ENCODE measurements at places on chromosomes 1 and 21.

DNA sequence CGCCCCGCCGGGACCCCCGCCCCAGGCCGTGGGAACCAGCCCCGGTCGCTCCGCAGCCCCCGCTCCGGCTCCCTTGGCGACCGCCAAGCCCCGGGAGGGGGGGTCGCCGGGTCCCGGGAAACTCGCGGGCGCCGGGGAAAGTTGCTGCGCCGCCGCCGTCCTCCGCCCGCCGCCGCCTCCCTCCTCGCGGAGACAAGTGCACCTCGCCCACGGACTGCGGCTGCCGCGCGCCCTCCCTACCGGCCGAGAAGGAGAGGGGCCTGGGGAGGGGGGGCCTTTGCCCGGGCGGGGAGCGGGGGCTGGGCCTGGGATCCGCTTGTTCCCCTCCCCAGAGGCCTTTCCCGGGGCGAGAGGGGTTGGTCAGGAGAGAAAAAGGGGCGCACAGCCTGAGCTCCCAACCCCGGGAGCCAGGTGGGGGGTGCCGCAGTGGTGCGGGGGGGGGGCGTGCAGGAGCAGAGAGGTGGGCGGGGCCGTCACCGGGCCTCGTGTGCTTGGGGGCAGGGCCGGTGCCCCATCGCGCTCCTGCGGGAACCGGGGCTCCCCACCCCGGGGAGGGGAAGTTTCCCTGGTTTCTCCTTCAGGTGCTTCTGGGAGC, 592 bp downstream of the AGRN start:
- DNase-seq: peak; percentile 42
- peaks cover 8% of the 10 kb centered on the region for H3K4me1 ChIP-seq
- H3K27me3 ChIP-seq: no peaks in the 10 kb centered on the region
- no peaks in the 10 kb centered on the region for H3K36me3 ChIP-seq
- peak overlapping the region; percentile 98 for H3K27ac ChIP-seq

- H3K4me3 ChIP-seq: no peak overlapping the region
- H3K4me1 ChIP-seq: no peaks in the 10 kb centered on the region
- no peaks in the 10 kb centered on the region for H3K36me3 ChIP-seq
- H3K27me3 ChIP-seq: peaks cover 3% of the 10 kb centered on the region
These were observed 459.1 kb downstream of the SETD4 start for GRCh38 chr21:35601211-35601610.

GRCh38 chr1:50747394-50747793, 212.7 kb downstream of the FAF1 start:
- H3K27ac ChIP-seq: no peak overlapping the region
- no peak for DNase-seq
- H3K27me3 ChIP-seq: no peaks in the 10 kb centered on the region
- H3K4me1 ChIP-seq: no peaks in the 10 kb centered on the region

DNA sequence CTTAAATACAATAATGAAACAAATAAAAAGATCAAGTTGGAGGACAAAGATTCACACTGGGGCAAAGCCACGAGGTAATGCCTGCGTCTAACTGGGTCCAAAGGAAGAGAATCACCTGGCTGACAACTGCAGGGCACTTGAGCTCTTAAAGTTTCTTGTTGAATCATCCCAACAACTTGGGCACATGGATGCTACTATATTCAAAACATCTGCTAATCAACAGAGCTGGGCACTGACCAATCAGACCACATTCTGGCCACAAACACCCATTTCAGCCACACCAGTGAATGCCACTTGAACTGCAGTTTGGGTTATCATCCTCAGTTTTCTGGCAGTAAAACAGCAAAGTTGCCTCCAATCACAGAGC, 51.0 kb downstream of the ABCA4 start:
- H3K36me3 ChIP-seq: no peaks in the 10 kb centered on the region
- H3K27me3 ChIP-seq: no peaks in the 10 kb centered on the region
- no peak overlapping the region for H3K4me3 ChIP-seq

- no peaks in the 10 kb centered on the region for H3K4me1 ChIP-seq
- H3K27me3 ChIP-seq: no peaks in the 10 kb centered on the region
- H3K4me3 ChIP-seq: no peak overlapping the region
- DNase-seq: no peak
- H3K27ac ChIP-seq: no peak overlapping the region
- H3K36me3 ChIP-seq: peaks cover 1% of the 10 kb centered on the region
These were observed 15.1 kb downstream of the FAAP20 start for GRCh38 chr1:2179283-2180013.

DNA sequence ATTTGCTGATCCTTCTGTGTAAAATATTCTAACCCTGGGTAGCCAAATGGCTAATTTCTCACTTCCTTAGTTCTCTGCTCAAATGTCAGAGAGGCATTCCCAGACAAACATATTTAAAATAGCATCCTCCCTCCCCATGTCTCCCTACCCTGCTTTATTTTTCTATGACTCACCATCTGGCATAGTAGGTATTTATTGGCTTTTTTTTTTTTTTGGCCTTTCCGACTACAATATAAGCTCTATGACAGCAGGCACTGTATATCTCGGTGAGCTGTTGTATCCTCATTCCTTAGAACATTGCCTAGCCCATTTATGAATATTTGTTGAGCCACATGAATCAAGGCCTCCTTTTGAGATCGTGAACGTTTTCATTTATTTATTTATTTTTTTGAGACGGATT, 1.5 kb upstream of the NEK7 start:
- peaks cover 7% of the 10 kb centered on the region for H3K4me1 ChIP-seq
- no peaks in the 10 kb centered on the region for H3K27me3 ChIP-seq
- H3K27ac ChIP-seq: no peak overlapping the region
- H3K36me3 ChIP-seq: no peaks in the 10 kb centered on the region

DNA sequence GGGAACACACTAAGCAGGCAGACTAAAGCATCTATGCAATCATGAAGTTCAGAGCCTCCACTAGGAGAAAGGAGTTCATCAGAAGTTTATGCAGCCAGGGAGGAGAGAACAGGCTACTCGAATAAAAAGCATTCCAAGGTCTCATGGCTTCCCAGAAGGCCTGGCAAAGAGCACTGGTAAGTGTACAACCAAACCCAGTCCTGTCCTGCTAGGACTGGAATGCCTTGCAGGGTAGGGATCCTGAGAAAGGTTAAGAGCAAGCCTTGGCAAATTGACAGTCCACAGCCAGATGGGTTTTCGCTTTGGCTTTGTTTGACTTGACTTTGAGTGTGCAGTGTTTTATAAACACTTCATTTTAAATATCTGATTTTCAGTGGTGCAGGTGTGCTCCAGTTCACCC, 133.6 kb upstream of the ATP1B1 start:
- H3K36me3 ChIP-seq: no peaks in the 10 kb centered on the region
- peak; percentile 7 for DNase-seq
- H3K27me3 ChIP-seq: no peaks in the 10 kb centered on the region
- H3K27ac ChIP-seq: no peak overlapping the region
- H3K4me3 ChIP-seq: no peak overlapping the region

GRCh38 chr1:81068726-81069125, 732.0 kb upstream of the ADGRL2 start:
- no peaks in the 10 kb centered on the region for H3K36me3 ChIP-seq
- H3K27ac ChIP-seq: no peak overlapping the region
- H3K4me3 ChIP-seq: no peak overlapping the region
- DNase-seq: no peak
- no peaks in the 10 kb centered on the region for H3K4me1 ChIP-seq

GRCh38 chr1:200974711-200975110, 48.8 kb downstream of the KIF21B start:
- H3K36me3 ChIP-seq: no peaks in the 10 kb centered on the region
- H3K4me1 ChIP-seq: no peaks in the 10 kb centered on the region
- no peak overlapping the region for H3K4me3 ChIP-seq
- H3K27me3 ChIP-seq: no peaks in the 10 kb centered on the region
- no peak overlapping the region for H3K27ac ChIP-seq

DNA sequence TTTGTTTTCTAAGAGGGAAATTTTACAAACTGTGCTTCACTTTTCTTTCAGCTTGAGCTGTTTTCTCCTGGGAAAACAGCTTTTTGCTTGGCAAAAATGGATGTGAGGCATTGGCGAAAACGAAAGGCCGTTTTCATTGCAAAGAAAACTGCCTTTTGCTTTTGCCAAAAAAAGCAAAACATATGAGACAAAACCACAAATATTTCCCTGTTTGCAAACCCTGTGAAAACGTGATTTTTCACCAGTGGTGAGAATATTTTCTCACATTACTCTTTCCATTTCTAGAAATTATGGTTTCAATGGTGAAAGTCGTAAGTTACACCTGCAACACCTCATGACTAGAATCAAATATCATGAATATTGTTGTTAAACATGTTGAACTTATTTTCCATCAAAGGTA, 74.0 kb upstream of the ZBTB18 start:
- no peaks in the 10 kb centered on the region for H3K36me3 ChIP-seq
- H3K4me1 ChIP-seq: no peaks in the 10 kb centered on the region
- no peak for DNase-seq

- H3K27me3 ChIP-seq: no peaks in the 10 kb centered on the region
- H3K27ac ChIP-seq: no peak overlapping the region
- peak; percentile 91 for DNase-seq
- peaks cover 11% of the 10 kb centered on the region for H3K4me1 ChIP-seq
- no peak overlapping the region for H3K4me3 ChIP-seq
- H3K36me3 ChIP-seq: no peaks in the 10 kb centered on the region
These were observed 2.7 kb upstream of the SDC3 start for GRCh38 chr1:30911059-30911954.

DNA sequence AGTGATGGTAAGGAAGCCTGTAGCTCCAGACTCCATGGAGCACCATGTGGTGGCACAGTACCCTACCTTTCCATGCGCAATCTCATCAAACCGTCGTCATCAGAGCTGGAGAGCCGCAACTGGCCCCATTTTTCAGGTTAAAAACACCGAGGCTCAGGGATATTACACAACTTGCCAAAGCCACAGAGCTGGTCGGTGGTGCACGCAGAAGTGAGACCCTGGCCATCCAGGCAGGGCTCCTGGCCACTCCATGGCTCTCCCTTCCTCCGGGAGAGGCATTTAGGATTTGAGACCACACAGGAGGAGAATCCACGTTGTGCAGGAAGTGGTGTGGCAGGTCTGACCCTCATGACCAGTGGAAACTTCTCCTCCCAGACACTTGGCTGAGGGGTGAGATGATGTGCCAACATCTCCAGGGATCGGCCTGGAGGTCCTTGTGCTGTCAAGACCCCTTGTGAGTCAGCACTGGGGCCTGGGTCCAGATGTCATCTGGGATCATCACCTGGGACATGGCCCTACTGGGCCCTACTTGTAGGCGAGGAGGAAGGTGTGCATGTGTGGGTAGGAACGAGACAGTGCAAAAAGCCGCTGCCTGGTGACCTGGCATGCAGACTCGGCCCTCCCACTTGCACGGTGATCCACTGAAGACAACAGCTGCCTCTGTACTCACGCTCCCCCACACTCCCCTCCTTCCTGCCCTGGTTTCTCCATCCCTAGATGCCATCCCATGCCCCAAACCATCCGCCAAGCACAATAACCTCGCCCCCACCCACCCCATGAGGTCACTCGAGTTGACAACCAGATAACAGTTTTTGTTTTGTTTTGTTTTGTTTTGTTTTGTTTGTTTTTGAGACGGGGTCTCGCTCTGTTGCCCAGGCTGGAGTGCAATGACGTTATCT, 10.4 kb downstream of the TFF3 start:
- no peaks in the 10 kb centered on the region for H3K27me3 ChIP-seq
- H3K4me1 ChIP-seq: no peaks in the 10 kb centered on the region
- H3K4me3 ChIP-seq: no peak overlapping the region
- no peak for DNase-seq

GRCh38 chr1:113904293-113904673, 316 bp downstream of the AP4B1 start:
- H3K27me3 ChIP-seq: no peaks in the 10 kb centered on the region
- peak; percentile 58 for DNase-seq
- peak overlapping the region; percentile 58 for H3K27ac ChIP-seq
- H3K36me3 ChIP-seq: peaks cover 8% of the 10 kb centered on the region
- peaks cover 3% of the 10 kb centered on the region for H3K4me1 ChIP-seq

GRCh38 chr1:76105372-76105771, 30.8 kb downstream of the ST6GALNAC3 start:
- H3K27me3 ChIP-seq: no peaks in the 10 kb centered on the region
- no peak overlapping the region for H3K4me3 ChIP-seq
- no peak overlapping the region for H3K27ac ChIP-seq
- no peaks in the 10 kb centered on the region for H3K36me3 ChIP-seq

- H3K36me3 ChIP-seq: no peaks in the 10 kb centered on the region
- H3K4me3 ChIP-seq: no peak overlapping the region
- H3K4me1 ChIP-seq: no peaks in the 10 kb centered on the region
- DNase-seq: no peak
These were observed 910 bp downstream of the RUNX1 start for GRCh38 chr21:35048183-35048601.

- peaks cover 4% of the 10 kb centered on the region for H3K4me1 ChIP-seq
- no peaks in the 10 kb centered on the region for H3K36me3 ChIP-seq
- H3K27me3 ChIP-seq: no peaks in the 10 kb centered on the region
- DNase-seq: no peak
- no peak overlapping the region for H3K4me3 ChIP-seq
These were observed 164.2 kb upstream of the COL6A1 start for GRCh38 chr21:45817345-45817744.

GRCh38 chr1:94772230-94772641, 47.9 kb upstream of the SLC44A3 start:
- DNase-seq: peak; percentile 40
- no peak overlapping the region for H3K27ac ChIP-seq
- H3K27me3 ChIP-seq: no peaks in the 10 kb centered on the region
- no peaks in the 10 kb centered on the region for H3K36me3 ChIP-seq
- no peaks in the 10 kb centered on the region for H3K4me1 ChIP-seq

- no peak overlapping the region for H3K27ac ChIP-seq
- H3K4me3 ChIP-seq: no peak overlapping the region
- DNase-seq: no peak
These were observed 18.8 kb upstream of the C2CD2 start for GRCh38 chr21:41972511-41973205.

- DNase-seq: no peak
- H3K36me3 ChIP-seq: no peaks in the 10 kb centered on the region
- no peak overlapping the region for H3K4me3 ChIP-seq
- no peaks in the 10 kb centered on the region for H3K27me3 ChIP-seq
- H3K4me1 ChIP-seq: no peaks in the 10 kb centered on the region
These were observed 39.9 kb downstream of the DIRAS3 start for GRCh38 chr1:68010543-68010942.

DNA sequence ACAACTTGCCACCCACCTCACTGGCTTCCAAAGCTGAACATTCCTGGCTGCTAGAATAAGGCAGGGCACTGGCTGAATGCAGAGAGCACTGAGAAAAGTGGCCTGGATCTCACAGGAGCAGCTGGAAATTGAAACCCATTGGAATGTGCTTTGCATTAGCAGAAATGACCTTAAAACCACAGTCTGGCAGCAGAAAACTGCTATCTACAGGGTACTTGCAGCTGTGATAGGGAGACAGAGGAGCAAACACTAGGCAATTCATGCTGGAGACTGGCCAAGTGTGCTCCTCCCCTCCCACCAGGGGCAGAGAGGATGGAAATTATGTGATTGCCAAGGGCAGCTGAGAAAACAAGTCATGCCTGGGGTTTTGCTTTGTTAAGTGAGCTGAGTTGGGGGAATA, 47.2 kb downstream of the HSD3B1 start:
- H3K36me3 ChIP-seq: no peaks in the 10 kb centered on the region
- H3K4me1 ChIP-seq: no peaks in the 10 kb centered on the region
- peak; percentile 31 for DNase-seq
- H3K4me3 ChIP-seq: no peak overlapping the region

GRCh38 chr1:180365039-180365438, 135.0 kb downstream of the LHX4 start:
- H3K4me3 ChIP-seq: no peak overlapping the region
- H3K36me3 ChIP-seq: no peaks in the 10 kb centered on the region
- no peaks in the 10 kb centered on the region for H3K27me3 ChIP-seq
- H3K4me1 ChIP-seq: no peaks in the 10 kb centered on the region
- H3K27ac ChIP-seq: no peak overlapping the region
- no peak for DNase-seq

GRCh38 chr21:21860888-21861287, 862.7 kb downstream of the NCAM2 start:
- DNase-seq: peak; percentile 24
- no peak overlapping the region for H3K4me3 ChIP-seq
- no peak overlapping the region for H3K27ac ChIP-seq
- H3K4me1 ChIP-seq: no peaks in the 10 kb centered on the region
- no peaks in the 10 kb centered on the region for H3K27me3 ChIP-seq
